Activated CD4-positive, alpha-beta T cell treated with anti-CD3 and anti-CD28 coated beads, Interleukin-2, amount 10 ng/mL, durations not matched to agents 7 days and 5 days (primary cell): ENCODE measurements at places on chromosomes 12 and 14. TPM values are rescaled to one million over a fixed set of nuclear protein-coding genes. Genes with fewer than 3 reads are reported as not detected.

DNA sequence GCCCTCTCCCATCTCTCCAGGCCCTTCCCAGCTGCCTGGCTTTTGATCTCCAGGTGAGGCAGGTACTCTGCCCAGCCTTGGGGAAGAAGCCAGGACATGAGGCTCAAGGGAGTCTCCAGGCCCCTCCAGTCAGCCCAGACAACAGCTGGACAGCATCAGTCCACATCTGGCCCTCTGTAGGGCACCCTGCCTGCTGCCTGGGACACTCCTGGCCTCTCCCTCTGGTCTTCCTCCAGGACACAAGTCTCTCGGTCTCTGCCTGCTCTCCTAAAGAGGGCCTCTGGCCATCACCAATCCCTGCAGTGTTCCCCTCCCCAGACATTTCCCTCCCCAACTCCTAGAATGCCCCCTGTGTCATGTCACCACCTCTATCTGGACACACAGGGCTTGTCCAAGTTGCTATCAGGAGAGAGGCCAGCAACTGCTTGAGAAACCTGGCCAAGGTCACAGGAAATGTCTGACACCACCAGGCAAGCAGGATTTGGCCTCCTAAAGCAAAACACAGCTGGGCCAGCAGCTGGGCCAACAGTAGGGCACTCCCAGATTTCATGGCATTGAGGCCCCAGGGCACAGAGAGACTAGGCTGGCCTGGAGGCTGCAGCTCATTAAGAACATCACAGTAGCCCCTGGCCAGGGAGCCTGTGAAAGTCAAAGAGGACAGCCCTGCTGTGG, 29.0 kb downstream of the LTBP2 start:
- no peak for DNase-seq

The DPPA3 gene
- total RNA-seq: not detected

The OVCH1 gene
- total RNA-seq: not detected

DNA sequence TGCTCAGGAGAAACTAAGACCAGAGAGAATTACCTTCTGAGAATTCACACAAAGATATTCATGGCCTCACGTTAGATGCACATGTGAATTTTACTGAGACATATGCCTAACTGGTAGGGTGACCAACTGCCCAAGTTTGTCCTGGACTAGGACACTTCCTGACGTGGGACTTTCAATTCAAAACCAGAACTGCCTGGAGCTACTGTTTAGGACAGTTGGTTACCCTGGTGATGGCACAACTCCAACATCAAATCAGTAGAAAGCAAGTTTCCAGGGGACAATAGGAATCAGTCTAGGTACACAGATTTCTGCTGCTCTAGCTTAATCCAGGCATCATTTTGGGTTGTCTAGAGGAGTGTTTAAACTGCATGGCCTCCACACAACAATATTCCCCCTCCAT, 178.7 kb downstream of the GXYLT1 start:
- no peak for DNase-seq

DNA sequence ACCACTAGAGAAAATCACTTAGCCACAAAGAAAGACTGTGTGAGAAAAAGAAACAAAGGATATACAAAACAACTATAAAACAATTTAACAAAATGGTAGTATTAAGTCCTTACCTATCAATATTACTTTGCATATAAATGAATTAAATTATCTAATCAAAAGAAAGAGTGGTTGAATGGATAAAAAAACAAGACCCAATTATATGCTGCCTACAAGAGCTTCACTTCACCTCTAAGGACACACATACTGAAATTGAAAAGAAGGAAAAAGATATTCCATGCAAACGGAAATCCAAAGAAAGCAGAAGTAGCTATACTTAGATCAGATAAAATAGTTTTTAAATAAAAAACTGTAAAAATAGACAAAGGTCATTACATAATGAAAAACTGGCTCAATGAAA, 134.9 kb upstream of the CCDC196 start:
- DNase-seq: no peak
